ENCODE measurements at places on chromosomes 5 and 9. TPM values are rescaled to one million over a fixed set of nuclear protein-coding genes. Genes with fewer than 3 reads are reported as not detected.
A peak's percentile ranks its signal among the peaks of the same experiment; 100 is the strongest.

The IL13 gene
- total RNA-seq: not detected

The SHLD3 gene
- total RNA-seq: 2.8 TPM

The FKBP15 gene
- total RNA-seq: 13.8 TPM

The SPINK7 gene
- not detected for total RNA-seq

The SPINK1 gene
- 4.5 TPM for total RNA-seq

DNA sequence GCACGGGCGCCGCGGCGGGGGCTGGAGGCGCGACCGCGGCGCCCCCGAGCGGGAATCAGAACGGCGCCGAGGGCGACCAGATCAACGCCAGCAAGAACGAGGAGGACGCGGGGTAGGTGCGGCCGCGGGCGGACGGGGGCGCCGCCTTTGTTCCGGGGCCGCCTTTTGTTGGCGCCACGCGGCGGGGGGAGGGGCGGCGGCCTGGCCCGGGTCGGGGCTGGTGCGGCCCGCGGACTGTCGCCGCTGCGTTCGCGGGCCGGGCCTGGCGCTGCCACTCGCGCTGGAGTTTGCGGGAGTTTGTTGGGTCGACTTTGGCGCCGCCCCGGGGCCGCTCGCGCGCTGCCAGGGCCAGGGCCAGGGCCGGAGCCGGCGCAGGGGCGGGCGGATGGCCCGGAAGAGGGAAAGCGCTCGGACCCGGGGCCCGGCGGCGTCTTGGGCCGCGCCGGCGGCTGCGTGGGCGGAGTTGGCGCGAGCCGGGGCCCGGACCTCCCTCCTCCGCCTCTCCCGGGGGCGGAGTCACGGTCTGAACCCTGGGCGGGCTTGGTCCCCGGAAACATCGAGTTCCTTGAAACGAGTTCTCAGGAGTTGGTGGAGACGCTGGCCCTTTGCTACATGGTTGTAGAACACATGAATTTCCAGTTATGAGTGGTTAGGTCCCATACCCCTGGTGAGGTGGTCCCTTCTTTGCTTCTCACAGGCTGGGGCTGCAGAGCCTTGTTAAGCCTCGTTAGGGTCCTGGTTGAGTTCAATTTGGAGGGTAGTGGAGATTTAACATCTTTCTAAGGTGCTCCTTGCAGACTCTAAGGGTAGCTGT, 809 bp downstream of the HNRNPAB start:
- DNase-seq: no peak

GRCh38 chr5:159905496-159905895, 10.8 kb upstream of the ADRA1B start:
- DNase-seq: peak; percentile 92

- no peak for DNase-seq
Observed at GRCh38 chr9:113594484-113595299, 131.2 kb downstream of the RGS3 start.

Measured in HCT116 (cell line).